Endothelial cell of umbilical vein (primary cell): ENCODE measurements at places on chromosomes 2 and 18.

DNA sequence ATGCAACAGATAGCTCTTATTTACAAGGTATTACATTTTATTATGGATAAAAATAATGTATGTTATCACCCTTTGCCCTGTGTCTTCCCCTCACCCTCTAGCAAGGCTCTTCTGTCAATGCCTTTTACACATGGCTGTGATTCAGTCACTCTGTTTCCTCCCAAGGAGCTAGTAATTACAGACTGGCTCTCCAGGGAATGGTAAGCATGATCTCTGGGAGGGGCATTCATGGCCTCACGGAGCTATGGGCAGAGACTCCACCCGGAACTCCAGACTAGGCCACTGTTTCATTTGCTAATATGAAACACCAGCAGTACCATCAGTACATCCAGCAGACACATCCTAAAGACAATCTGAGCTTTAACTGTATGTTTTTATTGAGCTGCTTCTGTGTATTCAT lies 410.9 kb upstream of the CYRIA start:
- no peak for DNase-seq

GRCh38 chr2:106075048-106075447 lies 119.1 kb downstream of the UXS1 start:
- no peak for DNase-seq

DNA sequence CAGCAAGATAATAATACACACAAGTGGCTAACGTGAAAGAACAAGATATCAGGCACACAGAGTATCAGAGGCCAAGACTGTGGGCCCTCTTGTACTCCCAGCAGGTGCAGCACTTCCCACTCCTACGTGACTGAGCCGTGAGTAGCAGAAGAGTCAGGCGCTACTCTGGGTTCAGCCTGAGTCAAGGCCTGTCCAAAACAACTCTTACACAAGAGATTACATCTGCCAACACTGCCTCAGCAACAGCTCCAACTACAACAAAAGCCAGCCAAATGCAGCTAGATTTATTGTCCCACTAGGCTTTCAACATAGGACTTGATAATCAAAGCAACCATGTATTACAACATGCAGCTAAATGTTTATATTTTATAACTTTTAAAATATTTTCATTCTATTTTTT lies 56.2 kb downstream of the ITSN2 start:
- peak; percentile 50 for DNase-seq

DNA sequence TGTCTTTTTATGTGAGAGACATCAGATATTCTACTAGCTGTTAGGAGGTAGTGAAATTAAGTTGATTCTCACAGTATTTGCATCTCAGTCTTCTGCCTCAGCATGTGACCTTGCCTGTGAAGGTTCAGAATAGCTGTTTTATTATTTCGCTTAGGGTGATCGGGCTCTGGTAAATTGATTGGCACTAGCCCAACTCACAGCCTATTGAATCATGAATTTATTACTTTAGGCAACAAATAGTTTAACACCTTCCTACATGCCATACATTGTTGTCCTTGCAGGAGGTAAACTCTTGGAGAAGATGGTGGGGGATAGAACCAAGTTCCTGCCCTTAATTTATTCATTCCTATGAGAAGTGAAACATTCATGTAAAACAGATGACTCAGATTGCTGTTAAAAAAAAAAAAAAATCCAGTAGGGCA lies 101.9 kb downstream of the GPD2 start:
- no peak for DNase-seq

- DNase-seq = no peak
Measured at GRCh38 chr2:63425606-63426005, 162.7 kb downstream of the WDPCP start.

DNA sequence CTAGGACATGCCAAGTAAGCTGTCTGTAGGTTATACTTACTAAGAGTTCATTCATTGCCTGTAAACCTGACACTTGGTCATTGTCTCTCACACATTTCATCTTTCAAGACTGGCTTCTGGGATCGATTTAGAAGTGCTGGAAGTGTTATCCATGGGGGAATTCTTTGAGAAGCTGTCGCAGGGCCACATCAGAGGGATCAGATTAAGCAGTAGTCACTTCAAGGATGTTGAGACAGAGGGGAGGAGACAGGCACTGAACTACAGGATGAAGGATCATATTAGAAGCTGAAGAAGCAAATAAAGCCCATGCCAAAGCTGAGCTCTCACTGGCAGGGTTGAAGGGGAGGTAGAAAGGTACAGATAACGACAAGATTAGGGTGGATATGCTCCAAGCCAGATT lies 49.0 kb downstream of the CDK15 start:
- no peak for DNase-seq

DNA sequence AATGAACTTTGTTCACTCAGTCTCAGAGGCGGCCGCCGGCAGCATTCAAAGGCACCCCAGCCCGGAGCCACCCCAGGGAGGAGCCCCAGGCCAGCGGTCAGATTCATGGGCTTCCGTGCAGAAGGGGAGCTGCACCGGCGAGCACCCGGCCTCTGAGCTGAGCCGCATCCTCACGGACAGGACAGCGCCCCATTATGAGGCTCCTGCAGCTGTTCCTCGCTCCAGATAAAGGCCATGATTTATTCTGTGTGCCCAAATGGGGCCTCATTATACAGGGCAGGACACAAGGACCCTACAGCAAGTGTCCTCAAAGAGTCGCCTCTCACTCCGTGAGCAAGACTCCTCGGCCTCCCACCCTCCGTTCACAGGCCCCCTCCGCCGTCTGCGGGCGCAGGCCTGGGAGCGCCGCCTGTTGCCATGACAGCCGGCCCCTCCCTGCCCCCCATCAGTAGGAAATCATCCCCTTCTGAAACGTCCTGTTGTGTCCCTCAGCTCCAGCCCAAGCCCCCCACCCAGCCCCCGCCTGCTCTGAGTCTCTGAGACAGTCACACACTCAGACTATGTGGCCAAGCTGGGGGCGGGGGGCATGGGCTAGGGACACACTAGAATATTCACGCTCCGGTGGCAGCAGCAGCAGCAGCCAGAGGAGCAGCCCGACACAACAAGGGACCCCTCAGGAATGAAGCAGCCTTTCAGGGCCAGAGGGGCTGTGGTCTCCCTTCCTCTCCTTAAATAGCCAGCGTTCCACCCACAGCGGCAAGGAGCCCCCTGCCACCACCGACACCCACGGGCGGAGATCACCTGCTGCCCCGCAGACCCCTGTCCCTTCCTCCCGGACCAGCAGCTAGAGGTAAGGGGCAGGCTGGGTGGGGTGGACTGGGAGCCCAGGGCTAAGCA lies at the start of gene GPR17:
Gene GPR17 (plus strand): TSS at position 759 of the 897 bp plus-strand sequence. CDS start 4,583 bp downstream, outside the sequence.
- DNase-seq = no peak

DNA sequence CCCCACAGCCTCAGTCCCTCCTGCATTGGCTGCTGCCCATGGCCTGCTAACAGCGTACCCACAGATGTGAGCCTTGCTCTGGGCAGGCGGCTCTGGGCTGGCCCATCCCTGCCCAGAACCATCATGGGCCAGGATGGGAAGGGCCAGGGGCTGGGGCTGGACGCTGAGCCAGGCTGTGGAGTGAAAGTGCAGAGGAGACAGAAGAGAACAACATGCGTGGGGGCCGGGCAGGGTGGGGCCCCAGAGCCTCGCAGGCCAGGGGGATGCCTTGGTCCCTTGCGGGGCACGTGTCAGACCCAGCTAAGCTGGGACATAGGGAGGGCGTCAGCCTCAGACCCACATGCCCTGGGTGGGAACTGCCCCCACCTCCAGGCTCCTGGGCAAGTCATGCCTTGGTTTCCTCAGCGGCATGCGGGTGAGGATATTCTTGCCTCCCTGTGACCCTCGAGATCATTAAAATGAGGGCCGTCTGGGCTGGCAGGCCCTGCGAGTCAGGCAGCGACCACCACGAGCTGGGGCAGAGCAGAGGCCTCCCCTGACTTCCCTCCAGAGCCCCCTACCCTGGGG lies 27.3 kb downstream of the GPC1 start:
- DNase-seq = no peak

- no peak for DNase-seq
Measured at GRCh38 chr2:7619203-7619970, 702.2 kb downstream of the RNF144A start.

DNA sequence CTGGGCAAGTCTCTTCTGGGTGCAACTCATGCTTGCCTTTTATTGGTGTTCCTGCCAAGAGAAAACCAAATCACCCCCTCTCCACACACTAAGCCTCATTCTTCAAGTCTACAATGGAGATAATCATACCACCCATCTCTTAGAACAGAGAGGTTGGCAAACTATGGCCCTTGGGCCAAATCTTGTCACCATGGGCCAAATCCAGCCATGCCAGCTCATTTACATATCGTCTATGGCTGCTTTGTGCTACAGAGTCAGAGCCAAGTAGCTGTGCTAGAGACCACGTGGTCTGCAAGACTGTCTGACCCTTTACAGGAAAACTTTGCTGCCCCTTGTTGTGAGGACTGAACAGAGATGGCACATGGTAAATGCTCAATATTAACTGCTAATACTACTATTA lies 270.3 kb upstream of the PARD3B start:
- DNase-seq = no peak

- no peak for DNase-seq
Measured at GRCh38 chr2:12202313-12203075, 456.1 kb downstream of the LPIN1 start.

- no peak for DNase-seq
Measured at GRCh38 chr2:63665091-63665490, 76.3 kb downstream of the MDH1 start.

DNA sequence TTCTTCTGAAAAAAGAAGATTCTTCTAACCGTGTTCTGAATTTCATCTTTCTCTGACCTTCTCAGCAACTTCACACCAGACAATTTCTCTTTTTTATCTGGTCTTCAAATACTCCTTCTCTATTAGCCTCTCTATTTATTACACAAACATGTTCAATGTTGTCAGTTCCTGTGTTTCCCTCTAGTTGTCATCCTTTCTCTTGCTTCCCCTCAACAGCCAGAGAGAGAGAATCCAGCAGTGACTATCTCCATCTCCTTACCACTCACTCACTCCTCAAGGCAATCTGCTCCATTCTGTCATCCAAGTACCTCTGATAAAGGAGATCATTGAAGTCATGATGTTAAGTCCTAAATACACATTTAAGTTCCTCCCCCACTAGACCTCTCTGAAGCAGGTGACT lies 491.9 kb upstream of the CHAC2 start:
- no peak for DNase-seq
